ENCODE measurements at places on chromosomes 4 and X.
A peak's percentile ranks its signal among the peaks of the same experiment; 100 is the strongest.

DNA sequence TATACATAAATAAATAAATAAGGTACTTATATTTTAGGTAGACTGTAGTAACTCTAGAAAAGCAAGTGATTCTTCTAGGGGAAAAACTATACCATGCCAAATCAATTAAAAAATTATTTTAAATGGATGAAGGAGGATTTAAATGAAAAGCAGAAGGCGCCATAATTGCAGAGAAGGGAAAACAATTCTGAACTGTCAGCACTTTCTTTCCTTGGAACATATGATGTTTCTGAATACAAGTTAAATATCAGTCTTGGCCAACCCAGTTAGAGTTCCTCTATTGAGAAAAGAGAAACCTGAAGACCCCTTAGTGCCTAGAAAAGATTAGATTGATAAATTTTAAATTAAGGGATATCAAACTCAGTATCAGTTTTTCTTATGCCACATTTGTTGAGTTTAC is 75.8 kb downstream of the ADAM29 start:
- no peak for DNase-seq

DNA sequence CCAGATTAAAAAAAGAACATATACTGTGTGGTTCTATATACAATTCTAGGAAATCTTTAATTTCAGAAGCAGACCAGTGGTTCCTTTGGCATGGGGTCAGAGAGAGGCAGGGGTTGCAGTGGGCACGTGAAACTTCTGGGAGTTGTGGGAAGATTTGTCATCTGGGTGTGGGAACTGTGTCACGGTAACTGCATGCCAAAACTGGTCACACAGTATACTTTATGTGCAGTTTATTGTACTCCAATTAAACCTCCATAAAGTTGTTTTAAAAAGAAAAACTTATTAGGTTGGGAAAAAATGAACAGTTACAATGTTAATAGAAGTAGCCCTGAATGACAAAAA is 26.7 kb upstream of the STS start:
- DNase-seq = no peak

GRCh38 chr4:150318971-150319370 is 240.7 kb downstream of the DCLK2 start:
- DNase-seq = no peak

GRCh38 chr4:145316897-145317574 is 136.6 kb upstream of the OTUD4 start:
- no peak for DNase-seq

- DNase-seq = no peak
Measured at GRCh38 chrX:96540111-96540631, 144.5 kb upstream of the DIAPH2 start.

GRCh38 chr4:2402048-2402842 is 16.2 kb downstream of the ZFYVE28 start:
- peak; percentile 86 for DNase-seq

DNA sequence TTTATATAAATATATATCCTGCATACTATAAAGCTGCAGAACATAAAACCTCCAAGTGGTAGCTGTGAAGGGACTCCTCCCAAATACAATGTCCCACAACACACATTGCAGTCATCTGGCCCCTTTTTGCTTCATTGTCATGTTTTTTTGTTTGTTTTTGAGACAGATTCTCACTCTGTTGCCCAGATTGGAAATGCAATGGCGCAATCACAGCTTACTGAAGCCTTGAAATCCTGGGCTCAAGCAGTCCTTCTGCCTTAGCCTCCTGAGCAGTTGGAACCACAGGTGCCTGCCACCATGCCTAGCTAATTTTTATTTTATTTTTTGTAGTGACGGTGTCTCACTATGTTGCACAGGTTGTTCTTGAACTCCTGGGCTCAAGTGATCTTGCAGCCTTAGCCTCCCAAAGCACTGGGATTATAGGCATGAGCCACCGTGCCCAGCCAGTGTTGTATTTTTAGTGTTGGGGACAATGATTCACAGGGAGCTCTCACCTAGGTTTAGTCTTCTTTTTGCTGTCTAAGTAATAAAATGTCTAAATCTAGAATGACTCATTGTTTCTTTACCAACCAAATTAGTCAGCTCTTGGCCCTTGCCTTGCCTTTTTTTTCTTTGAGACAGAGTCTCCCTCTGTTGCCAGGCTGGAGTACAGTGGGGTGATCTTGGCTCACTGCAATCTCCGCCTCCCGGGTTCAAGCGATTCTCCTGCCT is 24.0 kb upstream of the XIAP start:
- DNase-seq = no peak

GRCh38 chrX:124555036-124555595 is 208.8 kb downstream of the SH2D1A start:
- peak; percentile 6 for DNase-seq

DNA sequence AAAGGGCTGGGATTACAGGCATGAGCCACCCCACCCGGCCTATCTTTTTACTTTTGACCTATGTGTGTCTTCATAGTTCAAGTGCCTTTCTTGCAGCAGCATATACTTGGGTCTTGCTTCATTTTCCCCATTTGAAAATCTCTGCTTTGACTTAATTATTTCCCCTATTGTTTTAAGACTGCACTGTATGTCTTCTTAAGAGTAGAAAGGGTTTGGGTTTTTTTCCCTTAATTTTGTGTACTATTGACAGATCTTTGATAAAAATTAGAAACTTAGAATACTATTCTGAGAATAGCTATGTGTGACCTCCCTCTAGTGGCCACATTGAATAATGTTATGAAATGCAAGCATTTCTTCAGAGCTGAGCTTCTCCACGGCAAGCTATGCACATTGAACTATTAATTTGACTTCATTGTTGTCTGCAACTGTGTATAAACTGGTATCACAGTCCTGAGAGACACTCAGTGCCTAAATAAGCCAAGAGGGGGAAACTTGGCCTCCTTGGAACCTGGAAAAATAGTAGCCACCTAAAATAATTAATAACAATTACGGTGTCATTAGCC is 8.7 kb upstream of the SLC25A4 start:
- DNase-seq = peak; percentile 61

DNA sequence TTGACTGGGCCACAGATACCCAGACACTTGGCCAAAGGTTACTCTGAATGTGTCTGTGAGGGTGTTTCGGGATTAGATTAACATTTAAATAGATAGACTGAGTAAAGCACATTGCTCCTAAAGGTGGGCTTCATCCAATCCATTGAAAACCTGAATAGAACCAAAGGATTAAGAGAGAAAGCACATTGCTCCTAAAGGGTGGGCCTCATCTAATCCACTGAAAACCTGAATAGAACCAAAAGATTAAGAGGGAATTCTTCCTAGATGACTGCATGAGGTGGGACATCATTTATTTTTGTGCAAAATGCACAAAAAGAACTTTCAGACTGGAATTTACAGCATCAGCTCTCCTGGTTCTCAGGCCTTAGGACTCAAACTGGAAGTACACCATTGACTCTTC is 351.2 kb upstream of the PCDH10 start:
- no peak for DNase-seq

DNA sequence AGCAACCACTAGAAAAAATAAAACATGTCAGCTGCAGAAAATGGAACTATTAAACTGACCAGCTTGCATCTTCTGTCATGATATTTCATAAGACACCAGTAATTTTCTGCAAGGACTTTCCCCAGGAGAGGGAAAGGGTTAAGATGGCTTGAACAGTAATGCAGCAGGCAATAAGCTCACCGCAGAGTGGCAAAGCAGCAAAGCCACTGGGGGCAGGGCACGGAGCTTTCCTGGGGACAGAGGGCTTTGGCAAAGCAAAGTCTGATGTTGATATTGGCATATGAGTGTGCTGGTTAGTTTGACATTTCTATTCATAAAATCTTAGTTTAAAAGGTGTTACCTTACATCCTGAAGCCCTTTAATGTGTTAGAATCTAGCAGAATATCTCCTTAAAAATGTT is 55.1 kb upstream of the NAP1L5 start:
- no peak for DNase-seq

DNA sequence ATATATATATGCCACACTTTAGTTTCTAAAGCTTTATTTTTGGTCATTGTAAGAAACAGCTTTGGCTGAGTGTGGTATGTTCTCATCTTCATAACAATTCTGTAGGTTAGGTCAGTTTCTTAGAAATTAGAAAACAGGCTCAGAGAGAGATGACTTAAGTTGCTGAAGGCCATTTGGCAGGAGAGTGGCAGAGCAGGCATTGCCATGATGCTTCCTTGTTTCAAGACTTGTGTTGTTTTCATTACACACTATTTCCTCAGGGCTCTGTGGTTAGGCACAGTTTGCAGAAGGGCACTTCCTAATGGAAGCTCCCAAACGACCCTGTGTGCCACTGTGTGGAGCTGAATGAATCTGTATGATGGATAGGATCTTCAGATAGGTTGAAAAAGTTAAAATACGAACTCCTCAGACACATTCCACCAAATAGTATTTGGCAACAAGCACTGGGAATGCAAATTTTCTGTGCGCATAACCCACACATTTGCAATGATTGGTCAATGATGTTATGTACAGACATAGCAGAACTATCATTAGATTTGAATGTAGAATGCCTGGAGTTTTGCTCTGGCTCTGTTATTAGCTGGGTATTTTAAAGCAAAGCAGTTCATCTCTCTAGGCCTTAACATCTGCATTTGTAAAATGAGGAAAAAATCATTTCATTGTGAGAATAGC is 274.3 kb upstream of the HS3ST1 start:
- no peak for DNase-seq

- no peak for DNase-seq
Measured at GRCh38 chr4:6204871-6205566, 4.7 kb upstream of the JAKMIP1 start.

GRCh38 chrX:93673056-93673868 is at the start of gene NAP1L3:
TSS of gene NAP1L3 (minus strand) at chrX:93673578. CDS start at chrX:93673304, 274 bp downstream.
- DNase-seq = peak; percentile 95

All from muscle of leg (tissue), 16 donors.